ENCODE measurements at places on chromosomes 7 and 10.

- no peak for DNase-seq
Observed at GRCh38 chr7:68684246-68684839, 913.9 kb upstream of the AUTS2 start.

GRCh38 chr10:104317269-104317710 lies 21.0 kb downstream of the ITPRIP start:
- no peak for DNase-seq

GRCh38 chr10:75263806-75264205 lies 28.0 kb upstream of the COMTD1 start:
- DNase-seq: no peak

DNA sequence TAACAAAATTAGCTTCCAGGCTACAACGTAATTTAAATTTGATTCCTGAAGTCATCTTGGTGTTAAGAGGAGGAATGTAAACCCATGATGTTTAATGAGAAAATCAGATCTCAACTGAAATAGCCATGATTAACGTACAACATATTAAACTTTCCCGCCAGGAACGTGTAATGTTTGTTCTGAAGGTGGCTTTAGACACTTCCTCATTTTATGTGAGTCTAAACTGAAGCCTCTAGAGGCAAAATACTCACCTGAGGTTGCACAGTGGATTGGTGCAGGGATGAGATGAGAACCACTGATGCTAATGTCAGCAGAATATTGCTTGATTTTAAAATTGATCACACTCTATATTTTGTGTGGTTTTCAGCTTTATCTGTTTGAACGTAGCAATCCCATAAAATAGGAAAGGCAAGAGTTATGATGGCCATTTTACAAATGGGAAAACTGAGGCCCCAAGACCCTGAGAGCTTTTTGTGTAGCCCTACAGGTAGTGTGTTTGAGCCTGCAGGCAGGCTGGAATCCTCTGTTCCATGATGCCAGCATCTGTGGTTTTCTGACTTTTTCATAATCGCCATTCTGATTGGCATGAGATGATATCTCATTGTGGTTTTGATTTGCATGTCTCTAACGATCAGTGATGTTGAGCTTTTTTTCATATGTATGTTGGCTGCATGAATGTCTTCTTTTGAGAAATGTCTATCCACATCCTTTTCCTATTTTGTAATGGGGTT lies 243.7 kb upstream of the BMPER start:
- DNase-seq: no peak

DNA sequence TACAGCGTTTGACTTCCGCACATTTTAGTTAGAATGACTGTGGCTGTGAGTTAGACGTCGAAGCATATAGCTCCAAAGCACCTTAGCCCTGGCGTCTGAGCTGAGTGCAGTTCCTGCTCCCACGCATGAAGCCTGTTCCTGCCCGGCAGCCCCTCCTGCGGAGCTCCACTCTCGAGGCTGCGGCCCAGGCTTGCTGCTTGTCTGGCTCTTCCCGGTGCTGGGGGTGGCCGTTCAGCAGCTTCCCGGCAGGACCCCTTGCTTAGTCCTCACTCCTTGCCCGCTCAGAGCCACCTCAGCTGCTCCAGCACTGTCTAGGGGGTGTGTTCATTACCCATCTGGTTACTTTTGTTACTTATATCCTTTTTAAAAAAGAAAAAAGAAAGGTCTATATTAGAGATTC lies 88.1 kb upstream of the DNAJB6 start:
- DNase-seq: no peak

DNA sequence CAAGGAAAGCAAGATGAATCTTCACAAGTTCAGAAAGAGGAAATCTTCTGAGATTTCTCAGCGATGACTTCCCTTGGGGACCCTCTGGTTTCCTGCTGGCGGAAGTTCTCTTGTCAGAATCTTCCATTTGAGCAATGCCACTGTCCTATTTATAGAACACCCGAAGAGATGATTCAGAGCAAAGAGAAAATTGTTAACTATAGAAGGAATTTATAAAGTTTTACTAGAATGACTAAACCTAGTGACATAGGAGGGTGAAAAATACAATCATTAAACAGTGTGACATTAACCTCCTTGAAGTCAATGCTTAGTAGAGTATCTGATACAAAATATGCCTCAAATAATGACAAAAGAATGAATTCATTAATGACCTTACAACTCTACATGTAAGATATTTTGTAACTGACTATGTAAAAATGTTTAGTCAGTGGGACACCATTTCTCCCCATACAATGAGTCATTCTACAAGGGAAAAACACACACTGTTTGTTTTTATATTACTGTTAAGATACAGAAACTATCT lies 206.5 kb upstream of the CNTNAP2 start:
- no peak for DNase-seq

- no peak for DNase-seq
Observed at GRCh38 chr7:126589068-126589684, 663.6 kb downstream of the GRM8 start.

- no peak for DNase-seq
Observed at GRCh38 chr10:15585303-15585715, 134.4 kb downstream of the ITGA8 start.

GRCh38 chr7:25803117-25803887 lies 348.7 kb upstream of the NFE2L3 start:
- DNase-seq: no peak

DNA sequence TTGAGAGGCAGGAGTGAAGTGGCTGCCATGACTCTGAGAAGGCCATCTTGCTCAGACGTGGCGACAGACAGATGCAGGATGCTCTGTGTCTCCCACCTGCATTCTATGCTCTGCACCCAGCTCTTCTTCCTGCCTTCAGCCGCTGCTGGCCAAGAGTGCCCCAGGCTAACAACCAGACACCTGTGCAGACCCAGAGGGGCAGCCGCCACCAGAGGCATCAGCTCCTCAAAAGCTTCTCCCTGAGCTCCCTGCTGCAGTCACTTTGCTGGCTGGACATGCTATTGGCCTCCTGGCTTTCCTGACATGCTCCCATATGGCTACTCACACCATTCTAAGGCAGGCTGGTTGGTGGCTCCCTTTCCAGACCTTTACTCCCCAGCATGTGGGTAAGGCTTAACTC lies 70.6 kb upstream of the GRB10 start:
- DNase-seq: no peak

- no peak for DNase-seq
Observed at GRCh38 chr7:139060695-139061237, 24.9 kb upstream of the ZC3HAV1L start.

DNA sequence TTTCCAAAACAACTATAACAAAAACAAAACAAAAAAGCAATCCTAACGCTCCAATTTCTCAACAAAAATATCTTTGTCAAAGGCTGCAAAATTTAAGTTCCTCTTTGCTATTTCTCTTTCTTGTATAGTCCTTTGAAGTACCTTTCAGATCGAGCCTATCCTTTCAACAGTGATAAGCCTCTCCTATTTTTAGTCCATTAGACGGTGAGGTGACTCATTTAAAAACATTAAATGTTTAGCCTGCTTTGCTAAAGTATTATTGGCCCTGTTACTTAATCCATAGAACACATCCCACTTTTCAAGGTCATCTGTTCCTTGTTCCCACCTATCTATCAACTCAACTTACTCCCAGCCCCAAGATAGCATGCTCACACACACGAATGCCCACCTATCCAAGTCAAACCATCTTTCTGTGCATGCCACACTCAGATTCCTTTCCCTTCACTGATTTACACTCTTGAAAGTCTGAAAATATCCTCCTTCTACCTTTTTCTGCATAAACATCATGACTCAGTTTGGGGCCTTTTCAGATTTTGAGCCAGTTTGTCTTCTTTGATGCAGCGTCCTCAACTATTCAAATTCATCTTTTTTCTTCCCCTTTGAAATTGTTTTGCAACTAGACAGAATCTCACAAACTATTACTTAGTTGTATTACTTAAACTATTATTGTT lies 224.9 kb upstream of the TMEM229A start:
- DNase-seq: no peak

Data from stimulated activated naive CD4-positive, alpha-beta T cell (primary cell).